Upper lobe of left lung (tissue), 6 donors: ENCODE measurements at places on chromosomes 3 and 15. TPM values are rescaled to one million over a fixed set of nuclear protein-coding genes. Genes with fewer than 3 reads are reported as not detected.

The STRA6 gene
- total RNA-seq = not detected

GRCh38 chr3:55519019-55519418, 31.9 kb upstream of the WNT5A start:
- H3K27me3 ChIP-seq = no peaks in the 10 kb centered on the region
- no peak overlapping the region for H3K27ac ChIP-seq
- no peaks in the 10 kb centered on the region for H3K4me1 ChIP-seq
- DNase-seq = no peak
- H3K4me3 ChIP-seq = no peak overlapping the region

DNA sequence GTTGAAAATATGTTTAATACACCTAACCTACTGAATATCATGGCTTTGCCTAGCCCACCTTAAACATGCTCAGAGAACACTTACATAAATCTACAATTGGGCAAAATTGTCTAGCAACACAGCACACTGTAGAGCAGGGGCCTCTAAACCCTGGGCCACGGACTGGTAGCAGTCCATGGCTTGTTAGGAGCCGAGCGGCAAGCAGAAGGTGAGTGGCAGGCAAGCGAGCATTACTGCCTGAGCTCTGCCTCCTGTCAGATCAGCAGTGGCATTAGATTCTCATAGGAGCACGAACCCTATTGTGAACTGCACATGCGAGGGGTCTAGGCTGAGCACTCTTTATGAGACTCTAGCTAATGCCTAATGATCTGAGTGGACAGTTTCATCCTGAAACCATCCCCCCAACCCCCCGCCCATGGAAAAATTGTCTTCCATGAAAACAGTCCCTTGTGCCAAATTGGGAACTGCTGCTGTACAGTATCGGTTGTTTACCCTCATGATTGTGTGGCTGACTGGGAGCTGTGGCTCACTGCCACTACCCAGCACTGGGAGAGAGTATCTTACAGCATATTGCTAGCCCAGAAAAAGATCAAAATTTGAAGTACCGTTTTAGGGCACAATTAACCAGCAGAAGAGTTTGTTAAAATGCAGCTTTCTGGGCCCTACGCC, 26.1 kb downstream of the CMSS1 start:
- no peaks in the 10 kb centered on the region for H3K36me3 ChIP-seq
- no peak for DNase-seq
- H3K27ac ChIP-seq = peak overlapping the region; percentile 9
- no peaks in the 10 kb centered on the region for H3K27me3 ChIP-seq
- H3K4me3 ChIP-seq = no peak overlapping the region

- no peak overlapping the region for H3K27ac ChIP-seq
- H3K4me1 ChIP-seq = peaks cover 4% of the 10 kb centered on the region
- H3K36me3 ChIP-seq = no peaks in the 10 kb centered on the region
- no peak for DNase-seq
- H3K4me3 ChIP-seq = no peak overlapping the region
Measured at GRCh38 chr15:59237924-59238331, 31.3 kb downstream of the LDHAL6B start.
